ENCODE measurements at places on chromosomes 5 and 9. TPM values are rescaled to one million over a fixed set of nuclear protein-coding genes. Genes with fewer than 3 reads are reported as not detected.

Gene ELOVL7
- total RNA-seq, result under 0.01 TPM

Gene LCN1
- not detected for total RNA-seq

Gene CARD6
- total RNA-seq, result 12.7 TPM

Gene HAND1
- not detected for total RNA-seq

Gene LEAP2
- 0.33 TPM for total RNA-seq

Gene DNAJC18
- total RNA-seq, result 12.6 TPM

Data from fibroblast of lung (primary cell).